ENCODE measurements at places on chromosomes 16 and 17.

DNA sequence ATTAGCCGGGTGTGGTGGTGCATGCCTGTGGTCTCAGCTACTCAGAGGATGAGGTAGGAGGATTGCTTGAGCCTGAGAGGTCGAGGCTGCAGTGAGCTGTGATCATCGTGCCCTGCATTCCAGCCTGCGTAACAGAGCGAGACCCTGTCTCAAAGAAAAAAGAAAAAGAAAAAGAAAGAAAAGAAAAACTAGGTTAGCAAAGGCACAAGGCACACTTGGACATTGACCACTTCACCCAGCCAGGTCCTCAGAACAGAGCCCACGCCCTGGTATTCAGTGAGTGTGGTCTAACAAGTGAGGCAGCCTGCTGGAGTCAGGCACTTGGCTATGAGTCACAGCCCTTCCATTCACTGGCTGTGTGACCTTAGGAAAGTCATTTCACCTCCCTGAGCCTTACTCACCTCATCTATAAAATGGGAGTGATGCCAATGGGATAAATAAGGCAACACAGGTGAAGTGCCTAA, 10.4 kb downstream of the MILR1 start:
- H3K27ac ChIP-seq = no peak overlapping the region
- no peaks in the 10 kb centered on the region for H3K36me3 ChIP-seq
- peaks cover 17% of the 10 kb centered on the region for H3K4me1 ChIP-seq
- DNase-seq = no peak
- no peaks in the 10 kb centered on the region for H3K27me3 ChIP-seq

DNA sequence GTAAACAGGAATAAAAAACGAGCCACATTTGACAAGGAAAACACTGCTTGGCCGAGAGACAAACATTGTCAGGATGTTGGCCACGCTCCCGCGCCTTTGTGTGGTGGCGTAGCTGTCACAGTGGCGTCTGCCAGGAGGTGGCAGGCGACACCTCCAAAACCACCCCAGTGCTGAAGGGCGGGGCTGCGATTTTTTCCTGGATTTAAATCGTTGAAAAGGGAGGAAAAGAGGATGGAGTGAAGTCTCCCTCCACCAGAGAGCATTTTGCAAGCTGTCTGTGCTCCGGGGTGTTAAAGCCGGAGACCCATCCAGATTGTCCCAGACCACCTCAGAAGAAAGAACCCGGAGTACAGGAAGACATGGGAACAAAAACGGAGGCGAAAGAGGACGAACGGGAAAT, 12.7 kb downstream of the MRM3 start:
- H3K4me1 ChIP-seq = peaks cover 6% of the 10 kb centered on the region
- H3K36me3 ChIP-seq = peaks cover 15% of the 10 kb centered on the region
- DNase-seq = no peak
- no peaks in the 10 kb centered on the region for H3K27me3 ChIP-seq

DNA sequence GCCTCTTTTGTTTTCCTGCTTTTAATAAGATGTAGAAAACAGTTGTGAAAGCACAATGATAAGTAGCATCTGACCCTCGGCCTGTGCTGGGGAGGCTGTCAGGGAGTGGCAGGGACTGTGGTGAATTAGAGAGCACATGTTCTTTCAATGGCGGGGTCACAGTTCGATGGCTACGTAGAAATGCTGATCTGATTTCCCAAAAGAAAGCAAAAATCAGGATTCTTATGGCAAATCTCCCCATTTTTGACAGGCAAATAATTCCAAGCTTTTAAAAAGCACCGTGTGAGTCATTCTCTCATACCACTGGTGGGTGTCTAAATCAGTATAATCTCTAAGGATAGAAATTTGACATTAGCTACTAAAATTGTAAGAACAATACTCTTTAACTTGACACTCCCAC, 4.2 kb upstream of the MAPK7 start:
- H3K27me3 ChIP-seq = no peaks in the 10 kb centered on the region

DNA sequence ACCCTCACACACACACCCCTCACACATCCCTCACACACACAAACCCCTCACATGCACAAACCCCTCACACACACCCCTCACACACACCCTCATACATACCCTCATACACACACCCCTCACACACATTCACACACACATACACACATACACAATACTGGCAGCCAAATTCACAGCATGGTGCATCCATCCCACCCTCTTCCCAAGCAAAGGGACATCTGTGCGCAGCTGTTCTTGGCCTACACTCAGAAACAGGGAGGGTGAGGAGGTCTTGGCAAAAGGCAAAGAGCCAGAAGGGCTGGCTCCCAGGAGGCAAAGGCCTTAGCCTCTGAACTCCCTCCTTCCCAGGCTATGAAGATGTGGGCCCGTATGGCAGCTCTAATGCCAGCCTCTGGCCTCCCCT, 23.4 kb downstream of the C17orf67 start:
- no peak for DNase-seq
- H3K4me3 ChIP-seq = no peak overlapping the region
- no peaks in the 10 kb centered on the region for H3K36me3 ChIP-seq
- no peaks in the 10 kb centered on the region for H3K4me1 ChIP-seq
- no peaks in the 10 kb centered on the region for H3K27me3 ChIP-seq
- no peak overlapping the region for H3K27ac ChIP-seq

DNA sequence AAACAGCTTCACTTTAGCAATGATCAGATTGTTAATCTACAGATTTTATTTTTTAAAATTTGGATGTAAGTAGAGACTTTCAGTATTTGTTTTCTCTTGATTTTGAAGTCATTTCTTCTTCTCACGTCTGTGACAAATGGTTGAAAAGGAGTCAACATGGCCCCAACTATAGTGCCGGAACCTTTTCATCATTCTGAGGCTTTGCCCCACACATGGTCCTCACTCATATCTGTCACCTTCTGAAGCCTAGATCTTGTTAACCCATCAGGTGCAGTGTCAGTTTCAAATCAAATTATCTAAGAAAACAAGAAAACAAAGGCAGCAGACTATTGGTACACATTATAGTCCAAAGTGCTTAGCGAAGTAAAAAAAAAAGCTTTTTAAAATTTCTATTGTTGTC, 124.1 kb downstream of the TRIM37 start:
- no peaks in the 10 kb centered on the region for H3K27me3 ChIP-seq
- no peaks in the 10 kb centered on the region for H3K4me1 ChIP-seq
- H3K4me3 ChIP-seq = no peak overlapping the region
- H3K36me3 ChIP-seq = no peaks in the 10 kb centered on the region

GRCh38 chr17:46765453-46765852, 53.0 kb downstream of the WNT3 start:
- H3K4me1 ChIP-seq = peaks cover 12% of the 10 kb centered on the region
- no peak for DNase-seq
- no peak overlapping the region for H3K4me3 ChIP-seq
- H3K27me3 ChIP-seq = peaks cover 7% of the 10 kb centered on the region
- H3K36me3 ChIP-seq = no peaks in the 10 kb centered on the region

- H3K4me3 ChIP-seq = no peak overlapping the region
- H3K27ac ChIP-seq = no peak overlapping the region
- H3K4me1 ChIP-seq = no peaks in the 10 kb centered on the region
- no peaks in the 10 kb centered on the region for H3K36me3 ChIP-seq
Observed at GRCh38 chr16:26651464-26651863, 415.3 kb upstream of the C16orf82 start.

GRCh38 chr17:42087042-42087701, 11.1 kb downstream of the ZNF385C start:
- H3K4me3 ChIP-seq = no peak overlapping the region
- no peaks in the 10 kb centered on the region for H3K4me1 ChIP-seq
- no peak overlapping the region for H3K27ac ChIP-seq
- H3K36me3 ChIP-seq = no peaks in the 10 kb centered on the region

DNA sequence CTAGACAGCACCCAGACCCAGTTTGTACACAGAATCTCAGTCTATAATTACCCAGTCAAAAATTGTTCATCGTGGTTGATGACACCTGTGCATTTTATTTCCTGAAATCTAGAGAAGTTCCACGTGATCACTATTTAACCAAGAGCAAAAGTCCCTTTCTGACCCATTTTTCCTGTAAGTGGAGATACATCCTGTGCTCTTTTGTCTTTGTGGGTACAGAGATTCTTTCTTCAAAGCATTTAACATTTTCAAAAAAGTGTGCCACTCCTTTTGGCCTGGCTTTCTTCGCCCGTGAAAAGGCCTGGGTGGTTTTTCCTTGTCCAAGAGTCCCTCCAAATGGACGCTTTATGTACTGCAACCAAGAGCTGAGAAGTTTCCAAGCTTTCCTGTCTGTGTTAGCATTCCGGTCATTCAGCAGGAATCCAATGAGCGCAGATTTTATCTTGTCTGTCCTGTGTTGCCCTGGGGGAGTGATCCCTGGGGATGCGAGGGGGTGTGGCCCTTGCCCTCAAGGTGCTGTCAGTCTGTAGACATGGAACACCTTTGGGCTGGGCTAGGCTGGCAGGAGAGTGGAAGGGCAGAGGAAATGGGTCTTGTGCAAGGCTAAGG, 161.1 kb upstream of the CACNG5 start:
- H3K27ac ChIP-seq = peak overlapping the region; percentile 69
- DNase-seq = no peak
- H3K36me3 ChIP-seq = no peaks in the 10 kb centered on the region
- H3K4me3 ChIP-seq = no peak overlapping the region
- H3K4me1 ChIP-seq = peaks cover 30% of the 10 kb centered on the region
- H3K27me3 ChIP-seq = no peaks in the 10 kb centered on the region

- DNase-seq = no peak
- H3K4me1 ChIP-seq = no peaks in the 10 kb centered on the region
- H3K36me3 ChIP-seq = no peaks in the 10 kb centered on the region
- no peak overlapping the region for H3K27ac ChIP-seq
- peaks cover 3% of the 10 kb centered on the region for H3K27me3 ChIP-seq
- no peak overlapping the region for H3K4me3 ChIP-seq
Observed at GRCh38 chr17:78607038-78607437, 29.8 kb upstream of the DNAH17 start.

- H3K4me1 ChIP-seq = peaks cover 30% of the 10 kb centered on the region
- H3K27ac ChIP-seq = no peak overlapping the region
- H3K36me3 ChIP-seq = no peaks in the 10 kb centered on the region
- no peak overlapping the region for H3K4me3 ChIP-seq
- no peak for DNase-seq
- no peaks in the 10 kb centered on the region for H3K27me3 ChIP-seq
Observed at GRCh38 chr16:75062135-75062975, 54.2 kb downstream of the LDHD start.

GRCh38 chr17:14738652-14738988, 437.7 kb downstream of the HS3ST3B1 start:
- H3K27ac ChIP-seq = no peak overlapping the region
- H3K4me1 ChIP-seq = no peaks in the 10 kb centered on the region
- H3K27me3 ChIP-seq = no peaks in the 10 kb centered on the region
- DNase-seq = no peak

DNA sequence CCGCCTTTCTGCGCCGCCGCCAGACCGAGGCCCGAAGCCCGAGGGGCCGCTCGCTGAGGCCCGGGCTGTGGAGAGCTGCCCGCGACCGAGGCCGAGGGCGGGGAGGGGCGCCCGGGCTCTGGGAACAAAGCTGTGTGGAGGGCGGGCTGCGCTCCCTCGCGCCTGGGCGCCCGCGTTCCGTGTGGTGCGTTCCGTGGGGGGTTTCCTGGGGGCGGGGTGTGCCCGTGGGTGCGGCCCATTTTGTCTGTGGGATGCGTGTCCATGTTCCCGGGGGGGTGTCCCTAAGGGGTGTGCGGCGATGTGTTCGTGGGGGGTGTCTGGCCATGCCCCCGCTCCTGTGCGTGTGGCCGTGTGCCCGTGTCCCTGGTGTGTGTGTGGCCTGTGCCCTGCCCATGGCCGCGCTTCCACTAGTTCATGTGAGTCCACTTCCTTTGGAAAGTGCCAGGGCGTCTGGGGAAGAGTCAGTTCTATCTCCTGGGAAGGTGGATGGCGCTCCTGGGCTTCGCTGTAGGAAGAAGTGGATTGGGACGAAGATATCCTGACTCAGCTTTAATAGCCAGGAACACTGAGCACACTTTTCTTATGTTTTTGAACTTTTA, 520 bp downstream of the JPT2 start:
- H3K27me3 ChIP-seq = no peaks in the 10 kb centered on the region
- peak; percentile 76 for DNase-seq
- H3K27ac ChIP-seq = no peak overlapping the region

- H3K4me1 ChIP-seq = peaks cover 4% of the 10 kb centered on the region
- no peak overlapping the region for H3K4me3 ChIP-seq
- H3K27ac ChIP-seq = peak overlapping the region; percentile 13
- no peaks in the 10 kb centered on the region for H3K27me3 ChIP-seq
- no peak for DNase-seq
Observed at GRCh38 chr16:50093607-50094539, 28.1 kb downstream of the HEATR3 start.

- no peak for DNase-seq
- no peak overlapping the region for H3K4me3 ChIP-seq
- peaks cover 1% of the 10 kb centered on the region for H3K27me3 ChIP-seq
- peaks cover 18% of the 10 kb centered on the region for H3K36me3 ChIP-seq
- H3K27ac ChIP-seq = no peak overlapping the region
Observed at GRCh38 chr16:84048270-84048669, 5.7 kb upstream of the SLC38A8 start.

GRCh38 chr16:24858219-24859041, 12.7 kb downstream of the SLC5A11 start:
- no peak overlapping the region for H3K4me3 ChIP-seq
- no peaks in the 10 kb centered on the region for H3K27me3 ChIP-seq
- no peaks in the 10 kb centered on the region for H3K4me1 ChIP-seq

DNA sequence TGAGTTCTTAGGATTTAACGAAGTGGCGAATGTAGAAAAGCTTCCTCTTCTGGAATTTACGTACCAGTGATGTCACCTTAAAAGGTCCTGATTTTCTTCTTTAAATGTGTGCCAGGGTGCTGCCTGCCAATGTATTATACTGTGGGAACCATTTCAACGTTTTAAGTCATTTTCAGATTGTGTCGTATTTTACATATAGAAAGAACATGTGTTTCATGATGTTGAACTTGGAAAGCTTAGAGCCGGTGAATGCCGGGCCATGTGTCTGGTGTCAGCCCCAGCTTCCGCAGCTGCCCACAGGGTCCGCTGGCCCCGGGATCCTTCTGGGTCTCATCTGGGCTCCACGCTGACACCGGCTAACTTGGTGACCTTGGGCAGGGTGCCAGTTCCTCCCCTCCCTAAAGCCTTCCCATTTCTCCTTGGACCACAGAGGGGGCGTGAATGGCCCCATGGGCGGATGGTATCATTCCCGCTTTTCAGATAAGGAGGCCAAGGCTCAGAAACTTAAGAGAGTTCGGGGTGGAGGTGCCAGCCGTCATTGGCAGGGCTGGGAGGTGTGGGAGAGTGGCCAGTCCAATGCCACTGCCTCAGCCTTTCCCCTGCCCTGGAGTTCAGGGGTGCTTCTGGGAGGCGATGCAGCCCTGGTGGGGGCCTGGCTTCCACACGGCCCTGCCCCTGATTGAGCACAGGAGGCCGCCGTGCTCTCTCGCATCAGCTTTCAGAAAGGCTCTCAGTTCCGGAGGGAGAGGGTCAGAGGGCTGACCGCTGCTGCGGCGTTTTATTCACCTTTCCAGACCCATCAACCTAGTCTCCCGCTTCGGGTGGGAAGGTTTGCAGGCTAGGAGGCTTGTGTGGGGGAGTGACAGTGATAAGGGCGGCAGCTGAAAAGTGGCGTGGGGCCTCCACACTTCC, 68.8 kb upstream of the CIBAR2 start:
- H3K4me1 ChIP-seq = no peaks in the 10 kb centered on the region
- H3K36me3 ChIP-seq = no peaks in the 10 kb centered on the region

DNA sequence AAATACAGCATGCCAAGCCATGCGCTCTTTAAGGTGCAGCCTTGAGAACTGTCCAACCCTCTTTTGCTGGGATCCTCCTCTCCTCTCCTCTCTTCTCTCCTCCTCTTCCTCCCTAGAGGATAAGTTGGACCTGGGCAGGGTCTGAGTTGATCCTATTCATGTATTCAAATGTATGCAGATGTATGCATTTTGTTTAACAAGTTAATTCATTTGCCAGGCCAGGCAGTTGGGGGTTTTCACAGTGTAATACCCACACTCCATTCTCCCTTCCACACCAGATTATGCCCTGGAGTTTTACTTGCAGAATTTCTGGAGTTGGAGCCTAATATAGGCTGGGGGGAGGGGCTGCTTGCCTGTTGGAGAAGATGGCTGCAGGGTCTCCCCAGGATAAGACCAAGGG, 226.2 kb upstream of the SDK2 start:
- no peaks in the 10 kb centered on the region for H3K4me1 ChIP-seq
- no peaks in the 10 kb centered on the region for H3K36me3 ChIP-seq
- no peak overlapping the region for H3K27ac ChIP-seq
- H3K4me3 ChIP-seq = no peak overlapping the region

Measured in natural killer cell (primary cell).